ENCODE measurements at places on chromosomes 1 and 21.

DNA sequence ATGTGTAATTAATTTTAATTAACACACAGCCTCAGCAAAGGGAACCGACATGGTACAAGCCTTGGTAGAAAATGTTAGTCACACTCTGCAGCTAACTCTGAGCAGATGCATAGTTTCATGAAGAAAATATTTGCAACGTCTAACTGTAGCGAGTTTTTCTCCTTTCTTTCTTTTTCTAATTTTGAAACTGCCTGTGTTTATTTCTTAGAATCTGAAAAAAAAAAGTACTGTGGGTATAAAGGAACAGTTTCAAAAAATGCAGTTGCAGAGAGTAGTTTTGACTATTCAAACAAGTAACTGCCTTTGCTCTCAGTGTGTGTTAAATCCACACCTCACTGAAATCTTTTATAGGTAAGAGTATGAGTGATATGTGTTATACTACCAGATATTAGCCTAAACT lies 149.9 kb upstream of the C1orf105 start:
- DNase-seq: no peak

DNA sequence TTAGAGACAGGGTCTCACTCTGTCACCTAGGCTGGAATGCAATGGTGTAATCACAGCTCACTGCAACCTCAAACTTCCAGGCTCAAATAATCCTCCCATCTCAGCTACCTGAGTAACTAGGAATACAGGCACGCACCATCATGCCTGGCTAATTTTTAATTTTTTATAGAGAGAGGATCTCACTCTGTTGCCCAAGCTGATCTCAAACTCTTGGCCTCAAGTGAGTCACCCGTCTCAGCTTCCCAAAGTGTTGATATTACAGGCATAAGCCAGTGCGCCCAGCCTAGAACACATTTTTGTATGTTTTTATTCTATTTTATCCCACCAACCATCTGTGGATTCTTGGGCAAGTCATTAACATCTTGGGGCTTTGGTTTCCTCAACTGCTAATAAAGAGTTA lies 100.5 kb downstream of the AK5 start:
- DNase-seq: no peak

DNA sequence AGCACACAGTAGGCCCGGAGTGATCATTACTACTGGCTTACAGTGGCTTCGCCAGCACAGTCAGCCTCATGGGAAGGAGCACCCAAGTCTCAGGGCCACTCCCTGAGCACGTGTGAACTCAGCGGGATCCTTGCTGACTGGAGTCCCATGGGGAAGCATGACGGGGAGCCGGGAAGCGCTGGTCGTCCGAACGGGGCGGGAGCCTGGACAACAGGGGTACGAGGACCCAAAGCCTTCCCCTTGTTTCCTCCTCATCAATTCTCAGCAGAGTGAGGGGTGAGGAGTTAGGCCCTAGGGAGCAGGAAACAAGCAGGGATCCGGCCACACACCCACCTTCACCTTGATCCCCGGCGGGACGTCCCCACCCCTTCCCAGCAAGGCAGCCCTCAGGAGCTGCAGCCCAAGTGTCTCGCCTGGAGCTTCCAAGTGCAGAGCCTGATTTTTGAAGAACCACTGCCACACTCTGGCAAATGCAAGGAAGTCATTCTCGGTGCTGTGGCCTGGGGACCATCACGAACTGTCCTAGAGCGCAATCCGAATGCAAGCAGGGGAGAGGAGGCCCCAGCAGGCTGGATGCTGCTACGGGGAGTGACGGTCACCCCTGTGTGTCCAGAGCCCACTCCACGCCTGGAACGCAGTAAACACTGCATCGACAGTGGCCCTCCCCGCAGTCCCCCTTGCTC lies 35.5 kb downstream of the TOMM20 start:
- peak; percentile 32 for DNase-seq

GRCh38 chr1:232766241-232766890 lies 38.9 kb upstream of the MAP10 start:
- no peak for DNase-seq

DNA sequence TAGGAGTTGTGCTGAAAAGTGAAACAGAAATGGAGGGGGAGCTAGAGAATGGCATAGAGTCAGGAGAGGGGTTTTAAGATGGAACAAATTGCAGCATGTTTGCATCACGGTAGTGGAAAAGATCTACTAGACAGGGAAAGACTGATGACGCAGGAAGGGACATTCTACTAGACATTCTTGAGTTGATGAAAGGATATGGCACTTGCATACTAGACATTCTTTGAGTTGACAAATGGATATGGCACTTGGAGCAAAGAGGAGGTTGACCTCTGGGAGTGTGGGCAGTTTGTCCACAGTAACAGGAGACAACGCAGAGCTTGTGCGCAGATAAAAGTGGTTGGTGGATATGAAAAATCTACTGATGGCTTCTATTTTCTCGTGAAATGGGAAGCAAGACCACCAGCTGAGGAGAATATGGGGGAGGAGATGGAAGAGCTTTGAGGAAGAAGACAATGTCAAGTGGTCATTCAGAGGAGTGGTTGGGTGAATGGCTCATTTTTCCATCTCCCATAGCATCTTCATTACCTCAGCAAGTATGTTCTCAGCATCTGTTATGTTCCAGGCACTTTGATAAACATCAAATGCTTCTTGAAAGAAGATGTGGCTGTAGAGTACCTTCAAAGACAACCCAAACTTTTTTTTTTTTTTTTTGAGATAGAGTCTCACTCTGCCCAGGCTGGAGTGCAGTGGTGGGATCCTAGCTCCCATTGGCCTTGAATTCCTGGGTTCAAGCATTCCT lies 2.4 kb upstream of the CTPS1 start:
- DNase-seq: no peak

GRCh38 chr21:46229133-46229922 lies 754 bp upstream of the LSS start:
- DNase-seq: no peak

DNA sequence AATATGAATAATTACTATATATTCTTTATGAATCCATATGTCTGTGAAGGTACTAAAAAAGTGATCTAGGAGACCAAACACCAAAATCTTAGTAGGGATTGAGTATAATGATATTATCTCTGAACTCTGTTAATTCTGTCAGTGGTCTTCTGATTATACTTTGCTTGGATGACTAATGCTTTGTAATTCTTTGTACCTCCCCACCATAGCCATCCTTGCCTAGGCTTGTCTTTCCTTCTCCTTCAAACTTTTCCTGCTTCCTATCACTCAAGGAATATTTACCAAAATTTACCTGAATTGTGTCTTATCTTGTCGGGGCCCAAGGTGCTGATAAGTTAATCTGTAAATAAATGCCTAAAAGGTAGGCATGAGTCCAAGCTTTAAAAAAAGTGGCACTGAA lies 845 bp upstream of the RGS5 start:
- no peak for DNase-seq

DNA sequence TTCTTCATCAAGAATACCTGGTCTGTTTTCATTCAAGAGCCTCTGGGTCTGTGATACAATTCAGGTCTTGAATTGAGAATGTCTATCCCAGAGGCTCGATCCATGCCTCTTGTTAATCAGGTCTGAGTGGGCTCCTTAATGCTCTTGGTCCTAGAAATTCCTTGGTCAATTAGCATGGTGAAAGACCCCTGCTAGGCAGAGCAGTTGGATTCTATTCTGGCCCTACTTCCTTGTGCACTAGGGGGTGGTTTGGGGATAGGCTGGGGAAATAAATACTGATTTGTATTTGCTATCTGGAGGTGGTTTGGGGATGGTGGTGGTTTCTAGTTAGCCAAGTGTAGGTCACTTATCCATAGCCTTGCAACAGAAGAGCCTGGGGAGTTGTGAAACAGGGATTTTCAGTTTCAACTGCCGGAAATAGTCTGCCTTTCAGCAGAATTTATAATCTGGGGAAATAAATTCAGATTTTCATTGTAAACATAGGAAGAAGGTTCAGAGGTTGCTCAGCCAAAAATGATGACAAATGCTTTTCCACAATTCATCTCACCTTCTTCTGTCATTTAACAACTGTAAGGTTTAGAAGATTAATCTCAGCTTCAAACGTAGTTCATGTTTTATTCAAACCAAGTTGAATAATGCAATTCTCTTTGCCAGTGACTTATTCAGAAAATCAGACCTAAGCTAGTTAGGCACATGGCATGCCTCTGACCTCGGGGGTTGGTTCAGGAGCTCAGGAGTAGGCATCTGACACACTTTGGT lies 22.2 kb upstream of the SCAF4 start:
- no peak for DNase-seq

GRCh38 chr21:14535702-14536101 lies 10.4 kb downstream of the SAMSN1 start:
- DNase-seq: no peak

DNA sequence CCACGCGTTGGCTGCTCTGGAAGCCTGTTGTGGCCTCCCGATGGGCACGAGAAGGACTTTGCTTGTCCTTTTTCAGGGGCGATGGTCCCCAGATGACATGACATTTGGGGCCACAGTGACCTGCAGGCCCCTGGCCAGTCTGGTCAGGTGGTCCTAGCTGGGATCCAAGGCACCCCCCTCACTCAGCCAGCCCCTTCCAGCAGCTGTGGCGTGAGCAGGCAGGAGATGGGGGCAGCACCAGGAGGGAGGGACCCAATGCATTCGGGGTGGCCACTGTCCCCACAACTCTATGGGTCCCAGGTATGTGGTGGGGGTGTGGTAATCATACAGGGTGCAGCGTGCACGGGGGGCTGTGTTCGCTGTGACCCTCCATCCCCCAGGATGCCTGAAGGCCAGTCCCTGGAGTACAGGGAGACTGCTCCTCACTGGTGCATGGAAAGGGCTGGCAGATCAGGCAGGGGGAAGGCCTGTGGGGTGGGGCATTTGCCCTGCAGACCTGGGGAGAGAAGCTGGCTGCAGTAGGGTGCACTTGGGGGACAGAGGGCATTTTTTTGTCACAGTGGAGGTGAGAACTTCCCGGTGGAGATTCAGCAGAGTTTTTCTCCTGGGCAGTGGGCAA lies 31.7 kb downstream of the WNT3A start:
- no peak for DNase-seq

GRCh38 chr21:42566524-42567213 lies 53.0 kb downstream of the SLC37A1 start:
- no peak for DNase-seq

- no peak for DNase-seq
These were observed 459 bp downstream of the SERBP1 start for GRCh38 chr1:67429528-67430357.

DNA sequence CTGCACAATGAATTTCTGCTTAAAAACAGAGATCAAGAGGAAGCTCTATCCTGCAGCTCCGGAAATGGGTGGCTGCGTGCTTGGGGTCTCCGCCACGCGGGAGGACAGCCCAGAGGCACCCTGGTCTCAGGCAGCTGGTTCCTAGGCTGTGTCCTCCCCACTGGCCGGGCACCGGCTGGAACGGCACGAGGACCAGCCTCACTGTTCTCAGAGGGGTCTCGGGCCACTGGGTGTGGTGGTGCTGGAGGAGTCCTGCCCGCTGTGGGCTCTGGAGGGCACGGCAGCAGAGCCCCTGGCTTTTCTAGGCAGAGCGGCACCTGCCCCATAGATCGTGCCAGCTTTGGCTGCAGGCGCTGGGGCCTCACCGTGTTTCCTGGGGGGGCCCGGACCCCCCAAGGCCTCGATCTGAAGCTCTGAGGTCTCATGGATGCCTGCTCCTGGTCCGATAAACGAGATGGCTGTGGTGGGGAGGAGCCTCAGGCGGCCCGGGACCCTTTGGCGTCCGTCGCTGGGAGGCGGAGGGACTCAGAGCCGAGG lies 8.2 kb upstream of the RNF223 start:
- no peak for DNase-seq

GRCh38 chr1:31400393-31400792 lies 12.6 kb upstream of the SERINC2 start:
- DNase-seq: no peak

DNA sequence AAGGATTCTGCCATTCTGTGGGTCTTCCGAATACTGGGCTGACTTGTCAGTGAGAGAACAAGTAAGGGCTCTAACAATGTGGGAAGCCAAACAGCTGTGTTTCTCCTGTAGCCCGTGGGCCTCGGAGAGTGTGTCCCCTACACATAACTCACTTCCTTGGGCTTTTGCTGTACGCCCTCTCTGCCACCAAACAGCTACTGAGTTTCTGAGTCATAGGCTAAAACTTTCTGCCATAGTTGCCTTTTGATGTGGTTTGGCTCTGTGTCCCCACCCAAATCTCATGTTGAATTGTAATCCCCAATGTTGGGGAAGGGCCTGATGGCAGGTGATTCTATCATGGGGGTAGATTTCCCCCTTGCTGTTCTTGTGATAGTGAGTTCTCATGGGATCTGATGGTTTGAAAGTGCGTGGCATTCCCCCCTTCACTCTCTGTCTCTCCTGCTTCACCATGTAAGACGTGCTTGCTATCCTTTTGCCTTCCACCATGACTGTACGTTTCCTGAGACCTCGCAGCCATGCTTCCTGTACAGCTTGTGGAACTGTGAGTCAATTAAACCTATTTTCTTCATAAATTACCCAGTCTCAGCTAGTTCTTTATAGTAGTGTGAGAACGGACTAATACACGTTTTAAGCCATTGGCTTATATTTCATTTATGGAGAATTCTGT lies 194.8 kb upstream of the HMCN1 start:
- DNase-seq: no peak

DNA sequence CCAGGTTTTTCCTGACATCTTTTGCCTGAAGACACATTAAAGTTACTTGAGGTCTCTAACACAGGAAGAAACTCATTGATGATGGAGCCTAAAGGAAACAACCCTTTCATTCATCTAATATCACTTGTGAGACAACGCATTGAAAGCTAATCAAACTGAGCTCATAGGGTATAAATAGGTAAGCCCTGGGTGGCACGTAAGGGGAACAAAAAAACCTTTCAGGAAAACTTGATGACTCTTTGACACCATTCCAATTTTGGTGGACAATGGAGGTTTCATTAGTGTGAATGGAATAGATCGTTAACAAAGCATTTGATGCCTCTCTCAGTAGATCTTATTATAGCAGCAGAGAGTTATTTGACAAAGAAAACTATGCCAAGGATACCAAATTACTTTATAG lies 80.7 kb upstream of the DUSP10 start:
- DNase-seq: no peak

DNA sequence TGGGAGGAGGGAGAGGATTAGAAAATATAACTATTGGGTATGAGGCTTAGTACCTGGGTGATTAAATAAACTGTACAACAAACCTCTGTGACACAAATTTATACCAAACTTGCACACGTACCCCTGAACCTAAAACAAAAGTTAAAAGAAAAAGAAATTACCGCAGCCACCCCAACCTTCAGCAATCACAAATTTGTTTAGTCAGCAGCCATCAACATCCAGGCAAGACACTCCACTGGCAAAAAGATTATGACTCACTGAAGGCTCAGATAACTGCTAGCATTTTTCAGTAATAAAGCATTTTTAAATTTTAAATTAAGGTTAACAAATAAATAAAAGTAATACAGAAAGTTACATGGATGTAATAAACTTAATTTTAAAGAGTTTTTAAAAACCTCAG lies 14.4 kb upstream of the DEPDC1 start:
- no peak for DNase-seq

GRCh38 chr1:53410100-53410541 lies 49.1 kb upstream of the DMRTB1 start:
- no peak for DNase-seq
